ENCODE measurements at places on chromosomes 5 and 9. TPM values are rescaled to one million over a fixed set of nuclear protein-coding genes. Genes with fewer than 3 reads are reported as not detected.

SLC34A1 gene
- not detected for total RNA-seq

PCDHGA4 gene
- total RNA-seq, result 5.5 TPM

TNFSF15 gene
- 0.28 TPM for total RNA-seq

ASS1 gene
- total RNA-seq, result 118 TPM

C5orf52 gene
- not detected for total RNA-seq

INSYN2B gene
- total RNA-seq, result 0.19 TPM

CTSL gene
- 195 TPM for total RNA-seq

PKD2L2 gene
- 0.29 TPM for total RNA-seq

ZMAT2 gene
- total RNA-seq, result 31.8 TPM

C5orf58 gene
- total RNA-seq, result not detected

ZNF618 gene
- total RNA-seq, result 7.2 TPM

HRCT1 gene
- total RNA-seq, result 4.8 TPM

FYB1 gene
- total RNA-seq, result 10.1 TPM

NUP214 gene
- 33.9 TPM for total RNA-seq

LPCAT1 gene
- total RNA-seq, result 36.9 TPM

PCDHGA10 gene
- total RNA-seq, result 5.7 TPM

FAM221B gene
- not detected for total RNA-seq

SPATA6L gene
- 3.0 TPM for total RNA-seq

RAD1 gene
- total RNA-seq, result 15.8 TPM

FOXD4 gene
- total RNA-seq, result 0.24 TPM

LCN9 gene
- total RNA-seq, result not detected

C9orf152 gene
- not detected for total RNA-seq

LPAR1 gene
- total RNA-seq, result 147 TPM

ZNF366 gene
- total RNA-seq, result 5.0 TPM

VLDLR gene
- total RNA-seq, result 44.4 TPM

TOMM5 gene
- 62.9 TPM for total RNA-seq

ENC1 gene
- 12.4 TPM for total RNA-seq

SLC6A19 gene
- not detected for total RNA-seq

HTR4 gene
- total RNA-seq, result 0.32 TPM

GPR21 gene
- total RNA-seq, result 3.3 TPM

WDR70 gene
- 23.2 TPM for total RNA-seq

ARHGEF39 gene
- 0.29 TPM for total RNA-seq

SLC38A9 gene
- total RNA-seq, result 15.2 TPM

OMD gene
- total RNA-seq, result 15.1 TPM

ARID3C gene
- not detected for total RNA-seq

GABRP gene
- not detected for total RNA-seq

GMCL2 gene
- not detected for total RNA-seq

NFIB gene
- total RNA-seq, result 230 TPM

SLC27A6 gene
- not detected for total RNA-seq

IFNA2 gene
- not detected for total RNA-seq

UBE2D2 gene
- total RNA-seq, result 105 TPM

TRIM7 gene
- 3.1 TPM for total RNA-seq

GLDC gene
- total RNA-seq, result 0.52 TPM

MYMK gene
- total RNA-seq, result not detected

IFNA21 gene
- not detected for total RNA-seq

MARCOL gene
- total RNA-seq, result not detected

NPR3 gene
- 6.5 TPM for total RNA-seq
